Breast epithelium (tissue), 4 donors: ENCODE measurements at places on chromosomes 7 and 10.

GRCh38 chr10:48678041-48678440, 6.6 kb upstream of the WDFY4 start:
- no peak for DNase-seq

DNA sequence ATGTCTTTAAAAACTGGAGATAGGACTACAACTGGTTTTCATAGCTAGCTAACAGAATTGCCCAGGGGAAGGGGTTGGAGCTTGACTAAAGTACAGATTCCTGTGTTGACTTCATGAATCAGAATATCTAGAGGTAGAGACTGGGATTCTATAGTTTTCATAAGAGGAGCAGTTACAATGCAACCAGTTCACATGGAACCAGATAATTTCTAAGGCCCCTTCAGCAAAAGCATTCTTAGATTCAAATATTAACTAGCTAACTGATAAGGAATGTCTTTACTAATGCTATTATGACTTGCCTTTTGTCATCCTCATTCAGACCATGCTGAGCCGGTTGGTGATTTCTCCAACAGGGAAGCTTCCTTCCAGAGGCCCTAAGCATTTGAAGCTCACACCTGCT, 5.7 kb downstream of the WEE2 start:
- no peak for DNase-seq

DNA sequence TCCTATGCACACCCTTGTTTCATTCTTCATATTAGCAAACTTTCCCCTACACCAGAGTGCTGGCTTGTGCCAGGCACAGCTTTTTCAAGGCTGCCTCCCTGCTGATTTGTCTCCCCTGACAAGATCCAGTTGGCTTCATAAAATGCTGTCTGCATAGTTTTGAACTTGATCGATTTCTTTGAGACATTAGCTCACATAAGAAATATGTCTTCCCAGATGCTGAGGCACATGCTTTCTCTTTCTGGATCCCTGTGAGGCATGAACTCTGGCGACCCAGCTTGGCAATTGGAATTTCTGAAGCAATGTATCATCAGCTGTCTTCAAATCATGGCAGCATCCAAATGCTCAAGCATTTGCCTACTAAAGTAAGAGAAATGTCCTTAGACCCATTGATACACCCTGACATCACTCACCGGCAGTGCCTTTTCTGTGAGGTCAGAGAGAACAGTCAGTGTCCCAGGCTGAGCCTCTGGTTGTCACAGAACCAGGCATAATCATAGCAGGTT, 616.4 kb upstream of the GHITM start:
- DNase-seq, result no peak

GRCh38 chr10:80333983-80334382, 22.6 kb downstream of the DYDC1 start:
- no peak for DNase-seq

GRCh38 chr7:132588596-132588995, 12.3 kb upstream of the PLXNA4 start:
- no peak for DNase-seq

GRCh38 chr7:114819616-114820362, 102.1 kb upstream of the MDFIC start:
- no peak for DNase-seq

- no peak for DNase-seq
Observed at GRCh38 chr10:120735773-120736371, 115.3 kb upstream of the WDR11 start.

DNA sequence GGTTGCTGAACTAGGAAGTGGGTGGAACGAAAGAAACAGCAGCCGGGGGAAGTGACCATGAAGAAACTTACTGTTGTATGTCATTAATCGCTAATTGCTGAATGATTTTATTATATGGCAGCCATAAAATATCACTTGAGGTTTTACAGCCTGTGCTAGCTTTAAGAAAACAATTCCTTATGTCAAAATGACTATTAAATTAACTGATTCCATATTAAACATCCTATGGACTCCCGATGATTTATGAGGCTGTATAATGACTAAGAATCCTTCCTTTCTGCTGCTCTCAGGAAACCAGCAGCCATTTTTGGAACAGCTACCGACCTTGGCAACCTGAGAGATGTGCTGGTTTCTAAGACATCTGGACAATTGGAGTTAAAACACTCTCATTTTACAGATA, 421.9 kb downstream of the SORCS3 start:
- DNase-seq, result no peak

- DNase-seq, result no peak
Observed at GRCh38 chr10:64039198-64039597, 518.0 kb downstream of the REEP3 start.

DNA sequence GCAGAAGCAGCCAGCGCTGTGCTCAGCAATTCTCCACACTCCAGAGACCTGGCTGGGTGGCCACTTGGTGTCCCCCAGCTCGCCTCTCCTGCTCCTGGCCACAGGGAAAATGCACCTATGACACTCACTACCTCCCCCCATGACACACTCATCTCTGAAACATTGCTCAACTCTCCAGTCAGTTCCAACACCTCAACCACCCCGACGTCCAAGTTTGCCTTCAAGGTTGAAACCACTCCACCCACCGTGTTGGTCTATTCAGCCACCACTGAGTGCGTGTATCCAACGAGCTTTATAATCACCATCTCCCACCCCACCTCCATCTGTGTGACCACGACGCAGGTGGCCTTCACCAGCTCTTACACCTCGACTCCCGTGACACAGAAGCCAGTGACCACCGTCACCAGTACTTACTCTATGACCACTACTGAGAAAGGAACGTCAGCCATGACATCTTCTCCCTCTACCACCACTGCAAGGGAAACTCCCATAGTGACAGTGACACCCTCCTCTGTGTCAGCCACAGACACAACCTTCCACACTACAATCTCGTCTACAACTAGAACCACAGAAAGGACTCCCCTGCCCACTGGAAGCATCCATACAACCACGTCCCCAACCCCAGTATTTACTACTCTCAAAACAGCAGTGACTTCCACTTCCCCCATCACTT, 2.7 kb downstream of the MUC3A start:
- DNase-seq, result no peak

GRCh38 chr7:131745390-131746248, 189.2 kb upstream of the PODXL start:
- no peak for DNase-seq

DNA sequence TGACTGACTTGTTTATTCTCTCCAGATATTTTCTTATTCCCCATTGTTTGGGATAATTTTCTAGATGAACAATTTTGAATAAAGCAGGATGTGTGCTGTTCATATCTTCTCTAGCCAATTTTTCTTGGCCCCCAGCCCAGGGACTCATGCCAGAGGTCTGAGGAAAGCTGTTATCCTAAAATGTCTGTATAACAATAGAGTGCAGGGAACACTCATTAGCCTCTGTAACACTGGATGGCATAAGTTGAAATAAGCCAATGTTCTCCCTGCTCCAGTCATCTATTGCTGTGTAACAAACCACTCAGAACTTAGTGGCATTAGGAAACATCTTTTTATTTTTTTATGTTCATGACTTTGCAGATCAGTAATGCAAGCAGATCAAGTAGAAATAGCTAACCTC, 121.7 kb upstream of the TRIM24 start:
- DNase-seq, result peak; percentile 66

DNA sequence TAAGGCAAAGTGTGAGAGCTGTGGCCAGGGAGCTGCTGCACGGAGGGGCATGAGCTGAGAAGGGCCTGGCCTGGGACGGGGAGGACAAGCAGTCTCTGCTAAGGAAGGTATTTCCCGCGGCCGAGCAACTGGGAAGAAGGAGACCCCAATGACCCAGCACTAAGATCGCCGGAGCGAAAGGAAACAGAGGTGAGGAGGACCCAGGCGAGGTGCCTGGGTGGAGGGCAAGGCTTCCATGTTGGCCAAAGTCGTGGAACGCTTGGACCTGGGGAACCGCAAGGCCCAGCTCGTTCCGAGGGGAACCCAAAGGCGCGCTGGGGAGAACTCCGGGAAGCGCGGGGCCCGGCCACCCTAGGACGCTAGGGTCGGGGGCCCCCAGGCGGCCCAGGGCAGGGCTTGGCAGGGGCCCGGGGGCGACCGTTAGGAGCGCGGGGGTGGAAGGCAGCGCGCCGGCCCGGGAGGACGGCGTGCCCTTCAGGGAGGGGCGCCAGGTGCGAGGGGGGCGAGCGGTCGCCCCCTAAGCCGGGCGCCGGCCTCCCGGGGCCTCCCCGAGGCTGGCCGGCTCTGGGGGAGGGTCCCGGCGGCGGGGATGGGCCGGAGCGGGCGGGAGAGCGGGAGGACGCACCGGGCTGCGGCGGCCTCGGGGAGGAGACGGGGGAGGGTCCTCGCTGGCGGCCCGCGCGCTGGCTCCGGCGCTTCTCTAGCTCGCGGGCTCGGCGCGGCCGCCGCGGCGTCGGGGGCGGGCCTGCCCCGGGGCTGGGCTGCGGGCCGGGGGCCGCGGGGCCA, 545 bp downstream of the GIGYF1 start:
- DNase-seq, result no peak

DNA sequence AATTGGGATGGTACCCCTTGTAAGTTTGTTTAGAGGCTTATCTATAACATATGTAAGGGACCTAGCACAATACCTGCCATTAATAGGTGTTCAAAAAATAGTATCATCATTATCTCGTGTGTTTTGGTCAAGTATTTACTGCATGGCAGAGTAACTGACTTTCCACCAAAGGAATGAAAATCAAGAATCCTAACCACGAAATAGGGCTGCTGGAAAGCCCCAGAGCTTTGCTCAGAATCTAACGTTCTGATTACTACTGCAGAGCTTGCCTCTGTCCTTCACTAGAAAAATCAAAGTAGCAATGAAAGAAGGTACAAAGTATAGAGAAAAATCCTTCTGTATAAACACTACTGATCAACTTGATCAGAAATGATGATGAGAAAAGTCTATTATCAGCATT, 34.9 kb downstream of the DCLRE1C start:
- no peak for DNase-seq

- no peak for DNase-seq
Observed at GRCh38 chr10:82313401-82313800, 438.4 kb downstream of the NRG3 start.

DNA sequence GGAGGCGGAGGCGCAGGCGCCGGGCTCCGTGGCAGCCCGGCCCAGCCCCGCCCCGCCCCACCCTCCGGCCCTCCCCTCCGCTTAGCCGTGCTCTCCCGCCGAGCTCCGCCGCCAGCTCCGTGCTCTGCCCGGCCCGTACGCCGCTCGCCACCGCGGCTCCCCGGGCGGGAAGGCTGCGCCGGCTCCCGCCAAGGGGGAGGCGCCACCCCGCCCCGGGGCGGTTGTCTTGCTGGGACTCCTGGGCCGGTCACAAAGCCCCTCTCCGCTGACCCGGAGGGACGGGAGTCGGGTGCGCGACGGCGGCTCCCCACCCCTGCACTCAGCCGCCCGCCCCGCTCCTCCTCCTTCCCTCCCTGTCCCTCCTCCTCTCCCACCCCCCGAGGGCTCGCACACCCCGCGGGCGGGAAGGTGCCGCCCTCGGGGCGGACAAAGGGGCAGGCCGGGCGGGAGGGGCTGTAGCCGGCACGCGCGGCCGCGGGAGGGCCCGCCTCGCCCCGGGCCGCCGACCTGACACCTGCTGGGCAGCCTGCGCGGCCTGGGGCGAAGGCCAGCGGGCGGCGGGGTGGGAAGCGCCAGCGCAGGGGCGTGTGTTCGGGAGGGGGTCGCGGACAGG, 11.5 kb upstream of the SP8 start:
- no peak for DNase-seq

DNA sequence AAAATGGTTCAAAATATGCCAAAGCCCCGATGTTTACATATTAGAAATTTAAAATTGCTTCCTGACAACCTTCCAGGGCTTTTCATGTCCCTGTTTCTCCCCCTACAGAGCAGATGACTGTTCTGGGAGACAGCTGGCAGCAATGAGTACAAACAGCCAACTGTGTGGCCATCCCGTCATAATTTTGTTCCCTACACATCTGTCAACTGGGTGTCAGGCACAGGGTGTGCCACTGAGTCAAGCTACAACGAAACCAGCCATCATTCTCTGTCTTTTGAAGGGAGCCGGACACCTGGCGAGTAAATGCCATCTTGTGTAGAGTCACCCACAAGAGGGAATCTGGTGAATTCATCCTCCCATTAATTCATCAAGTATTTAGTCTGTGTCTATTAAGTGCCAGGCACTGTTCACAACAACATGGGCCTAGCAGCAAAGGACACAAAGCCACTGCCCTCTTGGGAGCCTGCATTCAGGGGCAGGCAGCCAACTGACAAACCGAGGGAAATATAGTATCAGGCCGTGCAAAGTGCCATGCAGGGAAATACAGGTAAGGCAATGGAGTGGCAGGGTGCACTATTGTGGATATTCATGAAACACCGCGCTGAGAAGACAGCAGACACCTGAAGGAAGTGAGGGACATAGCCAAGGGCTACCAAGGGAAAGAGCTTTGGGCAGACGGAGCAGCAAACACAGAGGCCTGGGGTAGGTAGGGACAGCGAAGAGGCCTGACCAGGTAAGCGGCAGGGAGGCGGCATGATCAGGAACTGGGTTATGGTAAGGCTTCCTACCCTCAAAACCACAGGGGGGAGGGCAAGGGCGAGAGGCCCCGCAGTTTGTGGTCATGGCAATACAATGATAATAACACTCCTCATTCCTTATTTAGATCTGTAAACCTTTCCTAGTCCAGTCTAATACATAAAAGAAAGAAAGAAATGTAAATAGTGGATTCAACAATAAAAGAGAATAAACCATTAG, 213.6 kb downstream of the FAM107B start:
- no peak for DNase-seq
